ENCODE measurements at places on chromosomes 3 and 15. TPM values are rescaled to one million over a fixed set of nuclear protein-coding genes. Genes with fewer than 3 reads are reported as not detected.

GRCh38 chr15:39014682-39015081, 450.1 kb upstream of the RASGRP1 start:
- no peak for ATAC-seq

GRCh38 chr15:60384053-60384452, 13.7 kb downstream of the ANXA2 start:
- no peak for ATAC-seq

- peak; percentile 44 for ATAC-seq
These were observed 153.9 kb downstream of the BBX start for GRCh38 chr3:107676469-107677309.

DNA sequence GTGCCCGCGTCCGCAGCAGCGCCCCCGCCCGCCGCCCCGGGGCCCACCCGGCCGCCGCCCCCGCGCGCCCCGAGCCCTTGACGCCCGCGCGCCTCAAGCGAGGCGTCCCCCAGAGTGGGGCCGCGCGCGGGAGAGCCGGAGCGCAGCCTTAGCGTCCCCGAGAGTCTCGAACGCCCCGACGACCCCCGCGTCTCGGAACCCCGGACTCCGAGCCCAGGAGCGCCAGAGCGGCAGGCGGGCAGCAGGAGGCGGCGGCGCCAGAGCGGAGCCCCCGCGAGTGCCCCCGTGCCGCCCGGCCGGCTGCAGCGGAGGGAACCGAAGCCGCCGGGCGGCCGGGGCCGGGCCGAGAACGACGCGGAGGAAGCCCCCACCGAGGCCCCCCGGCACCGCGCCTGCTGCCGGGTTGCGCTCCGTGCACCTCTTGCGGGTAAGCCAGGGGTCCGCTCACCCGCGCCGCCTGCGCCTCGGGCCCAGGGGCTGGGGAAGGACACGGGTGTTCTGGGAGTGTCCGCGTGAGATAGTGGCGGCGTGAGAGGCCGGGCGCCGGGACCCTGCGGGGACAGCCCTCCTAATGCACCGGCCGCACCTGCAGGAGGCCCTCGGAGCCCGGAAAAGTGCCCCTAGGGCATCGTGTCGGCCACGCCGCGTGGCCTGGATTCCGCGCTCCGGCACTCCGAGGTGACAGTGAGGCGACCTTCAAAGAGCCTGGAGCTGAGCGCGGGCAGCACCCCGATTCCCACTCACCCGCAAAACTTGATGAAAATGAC, 52.0 kb upstream of the ULK4 start:
- ATAC-seq = peak; percentile 16

GRCh38 chr15:33115191-33115861, 79.2 kb downstream of the FMN1 start:
- ATAC-seq = no peak

DNA sequence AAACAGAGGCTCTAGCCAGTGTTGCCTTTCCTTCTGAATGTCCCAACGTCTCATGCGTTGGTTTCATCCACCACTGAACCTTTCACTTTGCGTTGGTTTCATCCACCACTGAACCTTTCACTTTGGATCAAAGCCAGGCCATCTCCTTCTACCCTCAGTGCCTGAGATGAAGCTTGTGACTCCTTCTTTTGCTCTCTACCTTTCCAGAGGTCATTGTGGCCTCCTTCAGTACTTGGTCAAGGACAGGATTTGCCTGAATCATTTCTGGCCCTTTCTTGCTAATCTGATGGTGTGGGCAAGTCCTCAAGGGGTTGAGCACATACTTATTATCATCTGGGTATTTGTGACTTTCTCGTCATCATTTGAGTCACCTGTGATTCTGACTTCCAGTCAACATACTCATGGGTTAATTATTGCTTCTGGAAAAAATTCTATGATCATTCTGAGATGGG, 50.0 kb downstream of the SELENOT start:
- ATAC-seq = no peak

Gene SSUH2
- 0.38 TPM for total RNA-seq
